Endothelial cell (in vitro differentiated cells): ENCODE measurements at places on chromosomes 6 and 20. TPM values are rescaled to one million over a fixed set of nuclear protein-coding genes. Genes with fewer than 3 reads are reported as not detected.
A peak's percentile ranks its signal among the peaks of the same experiment; 100 is the strongest.

C20orf96 gene
- total RNA-seq: 27.5 TPM

DNA sequence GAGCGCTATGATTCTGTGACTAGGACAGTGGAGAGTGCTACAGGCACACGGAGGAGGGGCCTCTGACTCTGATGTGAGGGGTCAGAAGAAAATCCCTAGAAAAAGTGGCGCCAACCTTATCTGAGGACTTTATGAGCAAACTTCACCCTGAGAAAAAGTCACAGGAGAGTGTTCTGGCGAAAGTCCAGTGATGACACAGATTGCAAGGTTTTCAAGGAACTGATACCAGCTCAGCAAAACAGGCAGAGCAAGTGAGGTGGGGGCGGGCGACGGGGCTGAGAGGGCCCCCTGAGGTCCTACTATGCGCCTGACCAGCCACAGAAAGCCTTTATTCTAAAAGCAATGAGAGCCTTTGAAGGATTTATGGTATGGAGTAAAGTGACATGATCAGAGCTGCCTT, 73.3 kb downstream of the SLC22A23 start:
- H3K27ac ChIP-seq: no peak overlapping the region
- peaks cover 4% of the 10 kb centered on the region for H3K27me3 ChIP-seq
- peaks cover 14% of the 10 kb centered on the region for H3K4me1 ChIP-seq
- DNase-seq: no peak
- no peak overlapping the region for H3K4me3 ChIP-seq

GRCh38 chr20:53671370-53671769, 77.7 kb upstream of the ZNF217 start:
- no peak overlapping the region for H3K4me3 ChIP-seq
- no peak for DNase-seq
- no peaks in the 10 kb centered on the region for H3K4me1 ChIP-seq
- no peaks in the 10 kb centered on the region for H3K27me3 ChIP-seq
- no peaks in the 10 kb centered on the region for H3K36me3 ChIP-seq
- no peak overlapping the region for H3K27ac ChIP-seq

DNA sequence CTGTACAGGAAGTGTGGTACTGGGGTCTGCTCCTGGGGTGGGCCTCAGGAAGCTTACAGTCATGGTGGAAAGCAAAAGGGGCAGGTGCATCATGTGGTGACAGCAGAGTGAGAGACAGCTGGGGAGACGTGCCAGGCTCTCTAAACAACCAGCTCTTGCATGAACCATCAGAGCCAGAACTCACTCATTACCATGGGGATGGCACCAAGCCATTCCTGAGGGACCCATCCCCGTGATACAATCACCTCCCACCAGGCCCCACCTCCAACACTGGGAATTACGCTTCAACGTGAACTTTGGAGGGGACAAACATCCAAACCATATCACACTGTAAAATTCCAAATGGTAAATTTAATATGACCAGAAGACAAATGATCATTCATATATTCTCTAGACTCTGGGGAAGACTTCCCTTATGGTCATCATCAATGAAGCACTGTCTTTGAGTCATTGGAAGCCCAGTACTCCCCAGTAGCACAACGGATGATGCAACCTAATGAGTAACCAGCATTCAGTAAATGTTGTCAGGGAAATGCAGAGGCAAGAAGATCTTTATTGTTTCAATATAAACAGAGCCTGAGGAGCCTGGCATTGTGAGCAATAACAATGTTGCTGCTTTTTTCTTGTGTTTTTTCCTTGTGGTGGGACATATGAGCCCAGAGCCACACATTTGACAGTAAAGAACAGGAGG, 48.2 kb upstream of the RALY start:
- no peaks in the 10 kb centered on the region for H3K4me1 ChIP-seq
- H3K4me3 ChIP-seq: no peak overlapping the region
- H3K27ac ChIP-seq: no peak overlapping the region
- peaks cover 4% of the 10 kb centered on the region for H3K36me3 ChIP-seq
- peaks cover 3% of the 10 kb centered on the region for H3K27me3 ChIP-seq

DNA sequence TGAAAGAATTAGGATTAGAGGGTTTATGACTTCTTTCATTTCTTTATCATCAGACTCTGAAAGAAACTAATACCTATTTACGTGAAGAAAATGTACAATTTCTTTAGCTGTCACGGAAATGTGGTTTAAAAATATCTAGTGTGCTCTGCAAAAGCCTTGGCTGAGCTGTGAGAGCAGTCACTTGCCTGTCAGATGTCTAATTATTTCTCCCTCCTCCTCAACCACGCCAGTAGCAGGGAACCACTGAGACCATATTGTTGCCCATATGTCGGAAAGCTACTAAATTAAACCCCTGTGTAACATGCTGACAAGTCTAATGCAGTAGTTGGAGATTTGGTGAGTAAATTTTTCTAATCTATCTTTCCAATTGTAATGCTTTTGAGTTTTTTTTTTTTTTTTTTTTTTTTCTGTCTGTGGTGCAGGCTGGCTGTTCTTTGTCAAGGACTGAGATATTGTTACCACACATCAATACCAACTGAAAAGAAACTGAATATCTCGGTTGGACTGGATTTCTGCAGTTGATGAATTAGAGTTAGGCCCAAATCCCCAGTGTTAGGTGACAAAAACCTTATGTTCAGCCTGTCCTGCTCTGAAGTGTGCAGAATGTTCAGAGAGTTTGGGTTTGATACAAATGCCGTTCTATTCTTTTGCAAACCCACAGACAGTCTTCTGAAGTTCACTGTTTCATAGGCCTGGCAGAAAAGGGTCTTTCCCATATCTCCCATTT, 302.9 kb upstream of the SYNCRIP start:
- DNase-seq: no peak
- H3K4me1 ChIP-seq: no peaks in the 10 kb centered on the region
- H3K27me3 ChIP-seq: no peaks in the 10 kb centered on the region
- no peak overlapping the region for H3K27ac ChIP-seq
- H3K36me3 ChIP-seq: no peaks in the 10 kb centered on the region

- H3K4me3 ChIP-seq: peak overlapping the region; percentile 54
- peaks cover 4% of the 10 kb centered on the region for H3K36me3 ChIP-seq
- peak; percentile 57 for DNase-seq
- H3K4me1 ChIP-seq: peaks cover 19% of the 10 kb centered on the region
Measured at GRCh38 chr6:21987501-21987957, 309.3 kb downstream of the PRL start.

- DNase-seq: peak; percentile 13
- no peak overlapping the region for H3K4me3 ChIP-seq
- H3K27ac ChIP-seq: peak overlapping the region; percentile 19
- peaks cover 9% of the 10 kb centered on the region for H3K36me3 ChIP-seq
- H3K27me3 ChIP-seq: peaks cover 2% of the 10 kb centered on the region
- peaks cover 5% of the 10 kb centered on the region for H3K4me1 ChIP-seq
Measured at GRCh38 chr6:104784884-104785283, 74.8 kb downstream of the HACE1 start.

DNA sequence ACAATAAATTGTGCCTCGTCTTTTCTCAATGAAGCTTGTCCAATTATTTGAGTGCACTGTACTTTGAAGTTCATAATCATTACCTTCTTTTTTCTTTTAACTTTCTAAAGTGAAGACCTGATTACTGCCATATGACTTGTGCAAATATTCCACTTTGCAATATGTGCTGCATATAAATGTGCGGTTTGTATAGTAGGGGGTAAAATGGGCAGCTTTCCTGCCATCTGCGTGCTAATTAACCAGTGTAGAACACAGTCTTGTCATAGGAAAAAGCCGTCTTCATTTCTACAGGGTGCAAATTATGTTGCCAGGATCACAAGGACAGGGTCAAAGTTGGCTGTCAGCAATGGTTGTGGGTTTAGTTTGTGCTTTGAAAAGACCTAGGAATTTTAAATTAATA, 397.0 kb downstream of the NKAIN2 start:
- H3K27me3 ChIP-seq: no peaks in the 10 kb centered on the region
- H3K4me3 ChIP-seq: no peak overlapping the region
- no peaks in the 10 kb centered on the region for H3K4me1 ChIP-seq
- no peak overlapping the region for H3K27ac ChIP-seq
- DNase-seq: no peak
- H3K36me3 ChIP-seq: no peaks in the 10 kb centered on the region

KCNK16 gene
- not detected for total RNA-seq

- no peaks in the 10 kb centered on the region for H3K4me1 ChIP-seq
- no peak for DNase-seq
- no peak overlapping the region for H3K4me3 ChIP-seq
- H3K27me3 ChIP-seq: peaks cover 3% of the 10 kb centered on the region
- peaks cover 3% of the 10 kb centered on the region for H3K36me3 ChIP-seq
Measured at GRCh38 chr6:161303628-161304340, 29.9 kb upstream of the AGPAT4 start.

- peaks cover 2% of the 10 kb centered on the region for H3K27me3 ChIP-seq
- DNase-seq: no peak
- H3K4me1 ChIP-seq: peaks cover 10% of the 10 kb centered on the region
- no peaks in the 10 kb centered on the region for H3K36me3 ChIP-seq
Measured at GRCh38 chr6:161434921-161435747, 161.3 kb upstream of the AGPAT4 start.

GRCh38 chr20:16412906-16413305, 160.3 kb downstream of the KIF16B start:
- H3K4me1 ChIP-seq: no peaks in the 10 kb centered on the region
- H3K27me3 ChIP-seq: peaks cover 2% of the 10 kb centered on the region
- DNase-seq: no peak

NELFE gene
- 47.8 TPM for total RNA-seq

EPB41L1 gene
- 19.3 TPM for total RNA-seq

DNA sequence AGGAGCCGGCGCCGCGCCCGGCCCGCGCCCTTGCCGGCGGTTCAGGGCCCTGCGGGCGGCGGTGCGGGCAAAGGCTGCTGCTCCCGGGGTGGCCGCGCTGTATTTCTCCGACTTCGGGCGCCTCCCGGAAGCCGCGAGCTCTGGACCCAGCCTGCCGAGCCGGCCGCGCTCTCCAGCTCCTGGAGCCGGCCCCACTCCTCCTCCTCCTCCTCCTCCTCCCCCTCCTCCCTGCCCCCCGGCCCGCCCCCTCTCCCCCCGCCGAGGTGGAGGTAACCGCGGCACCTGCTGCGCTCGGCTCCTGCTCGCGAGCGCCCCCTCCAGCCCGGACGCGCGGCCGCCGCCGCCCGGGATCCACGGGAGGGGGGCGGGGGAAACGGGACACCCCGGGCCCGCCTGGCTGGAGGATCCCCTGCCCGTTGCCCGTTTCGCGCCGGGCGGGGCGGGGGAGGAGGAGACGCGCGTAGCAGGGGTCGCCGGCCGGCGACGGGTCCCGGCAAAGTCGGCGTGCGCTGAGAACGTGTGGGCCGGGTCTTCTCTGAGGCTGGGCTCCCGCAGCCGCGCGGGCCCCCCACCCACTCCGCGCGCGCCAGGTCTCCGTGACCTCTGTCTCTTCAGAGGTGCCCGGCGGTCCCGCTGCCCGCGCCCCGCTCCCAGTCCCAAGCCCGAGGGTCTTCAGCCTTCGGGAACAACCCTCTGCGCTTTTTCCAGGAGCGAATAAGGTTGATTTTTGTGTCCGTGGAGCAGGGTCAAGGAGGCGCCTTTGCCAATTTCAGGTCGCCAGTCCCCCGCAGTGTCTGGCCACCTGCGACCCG, at the start of gene SLC22A23:
TSS of gene SLC22A23 (minus strand) at position 153 of the 812 bp plus-strand sequence. CDS start 491 bp downstream, outside the sequence.
- peak within 1 kb of the TSS; percentile 61 for H3K27ac ChIP-seq
- peak within 1 kb of the TSS; percentile 92 for H3K4me3 ChIP-seq
- peaks cover 7% of the 10 kb centered on the region for H3K27me3 ChIP-seq

- H3K4me1 ChIP-seq: peaks cover 8% of the 10 kb centered on the region
- H3K4me3 ChIP-seq: no peak overlapping the region
- H3K27me3 ChIP-seq: no peaks in the 10 kb centered on the region
Measured at GRCh38 chr6:124994648-124995047, 32.4 kb downstream of the RNF217 start.
